Cardiac muscle cell (in vitro differentiated cells and primary cell): ENCODE measurements at places on chromosomes 3 and 15. TPM values are rescaled to one million over a fixed set of nuclear protein-coding genes. Genes with fewer than 3 reads are reported as not detected.

DNA sequence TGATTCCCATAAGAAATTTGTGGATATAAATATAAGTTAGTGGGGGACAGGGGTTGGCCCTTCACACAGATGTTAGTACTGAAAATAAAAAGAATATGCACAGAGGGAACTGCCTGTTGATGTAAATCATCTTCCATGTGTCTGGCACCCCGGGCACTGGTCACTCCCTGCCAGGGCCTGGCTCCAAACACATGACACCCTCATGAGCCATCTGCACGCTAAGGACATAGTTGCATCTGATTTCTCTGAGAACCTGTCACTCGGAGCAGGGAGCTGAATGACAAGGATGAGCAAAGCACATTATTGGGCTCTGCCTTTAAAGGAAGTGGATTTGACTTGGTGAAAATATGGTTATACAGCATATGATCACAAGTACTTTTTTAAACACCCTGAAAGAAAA is 66.2 kb upstream of the TSC22D2 start:
- no peak overlapping the region for H3K4me3 ChIP-seq
- H3K36me3 ChIP-seq = no peaks in the 10 kb centered on the region
- no peak for DNase-seq
- H3K27me3 ChIP-seq = no peaks in the 10 kb centered on the region

- H3K36me3 ChIP-seq = no peaks in the 10 kb centered on the region
- DNase-seq = no peak
- H3K27ac ChIP-seq = no peak overlapping the region
- H3K4me1 ChIP-seq = no peaks in the 10 kb centered on the region
- no peaks in the 10 kb centered on the region for H3K27me3 ChIP-seq
These were observed 2.3 kb upstream of the BCHE start for GRCh38 chr3:165839296-165840076.

GRCh38 chr3:66495668-66496045 is 5.2 kb downstream of the LRIG1 start:
- H3K27ac ChIP-seq = peak overlapping the region; percentile 76
- no peak for DNase-seq

DNA sequence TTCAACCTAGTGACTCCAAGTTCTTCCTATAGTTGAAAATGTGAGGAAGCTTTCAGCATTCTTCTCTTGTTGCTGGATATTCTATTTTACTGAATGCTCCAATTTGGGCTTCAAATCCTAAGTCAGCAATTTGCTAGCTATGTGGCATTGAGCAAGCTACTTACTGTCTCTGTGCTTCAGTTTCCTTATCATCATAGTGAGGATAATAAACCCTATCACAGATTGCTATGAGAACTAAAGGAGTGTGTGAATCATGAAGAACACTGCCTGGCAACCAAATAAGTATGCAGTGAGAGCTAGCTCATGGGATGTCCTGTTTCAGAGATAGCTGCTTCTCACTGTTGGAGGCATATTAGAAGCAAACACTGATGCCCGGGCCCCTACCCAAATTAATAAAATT is 163.8 kb upstream of the CDIN1 start:
- H3K4me1 ChIP-seq = peaks cover 9% of the 10 kb centered on the region
- no peaks in the 10 kb centered on the region for H3K36me3 ChIP-seq
- H3K4me3 ChIP-seq = no peak overlapping the region
- H3K27ac ChIP-seq = no peak overlapping the region
- H3K27me3 ChIP-seq = no peaks in the 10 kb centered on the region
- no peak for DNase-seq

DNA sequence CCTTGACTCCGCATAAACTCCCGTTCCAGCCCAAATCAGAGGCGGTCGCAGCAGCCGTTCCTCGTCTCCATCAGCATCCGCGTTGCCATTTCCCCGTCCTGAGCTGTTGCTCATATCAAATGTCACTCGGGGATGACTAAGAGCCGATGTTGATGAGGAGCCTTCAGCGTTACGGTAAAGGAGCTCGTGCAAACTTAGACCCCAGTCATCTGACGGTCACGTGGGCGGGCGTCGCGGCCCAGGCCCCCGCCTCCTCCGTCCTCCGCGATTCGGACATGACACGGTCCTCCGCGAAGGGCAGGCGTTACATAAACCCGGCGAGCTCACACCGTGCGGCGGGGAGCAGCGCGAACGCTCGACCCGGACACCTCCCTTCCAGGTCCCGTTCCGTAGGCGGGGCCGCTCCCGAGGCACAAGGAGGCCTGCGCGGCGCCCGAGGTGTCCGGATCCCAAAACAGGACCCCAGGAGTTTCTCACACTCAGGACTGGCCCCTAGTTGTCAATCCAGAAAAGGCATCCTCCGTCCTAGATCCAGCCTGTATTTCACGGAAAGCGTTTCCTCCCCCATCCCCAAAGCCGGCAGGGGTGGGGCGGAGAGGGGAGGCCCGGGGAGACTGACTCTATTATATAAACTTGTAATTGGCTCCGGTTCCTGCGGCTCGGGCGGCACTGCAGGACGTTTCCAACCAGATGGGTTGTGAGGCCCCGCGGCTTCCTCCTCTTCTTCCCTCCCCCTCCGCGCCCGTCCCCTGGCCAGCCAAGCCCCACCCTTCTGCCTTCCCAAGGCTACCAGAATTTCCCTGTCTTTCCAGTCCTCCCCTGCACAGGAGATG is 100.0 kb upstream of the IGF1R start:
- peak overlapping the region; percentile 50 for H3K4me3 ChIP-seq
- no peak overlapping the region for H3K27ac ChIP-seq
- H3K27me3 ChIP-seq = peaks cover 7% of the 10 kb centered on the region
- DNase-seq = peak; percentile 67
- H3K4me1 ChIP-seq = no peaks in the 10 kb centered on the region

DNA sequence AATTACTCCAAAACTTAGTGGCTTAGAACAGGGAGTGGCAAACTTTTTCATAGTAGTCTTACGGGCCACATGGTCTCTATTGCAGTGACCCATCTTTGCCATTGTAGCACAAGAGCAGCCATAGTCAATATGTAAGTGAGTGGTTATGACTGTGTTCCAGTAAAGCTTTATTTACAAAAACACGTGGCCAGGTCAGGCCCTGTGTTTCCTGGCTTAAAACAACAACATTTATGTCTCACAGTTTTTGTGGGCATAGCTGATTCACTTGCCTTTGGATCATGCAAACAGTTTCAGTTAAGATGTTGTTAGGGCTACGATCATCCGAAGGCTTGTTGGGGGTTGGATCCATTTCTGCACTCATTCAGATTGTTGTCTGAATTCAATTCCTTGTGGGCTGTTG is 103.8 kb downstream of the CHCHD6 start:
- H3K27ac ChIP-seq = no peak overlapping the region
- no peaks in the 10 kb centered on the region for H3K27me3 ChIP-seq
- no peak for DNase-seq
- H3K4me1 ChIP-seq = no peaks in the 10 kb centered on the region
- no peaks in the 10 kb centered on the region for H3K36me3 ChIP-seq

- H3K27me3 ChIP-seq = no peaks in the 10 kb centered on the region
- no peak for DNase-seq
- peak overlapping the region; percentile 67 for H3K27ac ChIP-seq
These were observed 15.6 kb downstream of the VPS8 start for GRCh38 chr3:184827572-184827971.

GRCh38 chr3:193894121-193894863 is 241.7 kb upstream of the HES1 start:
- H3K27ac ChIP-seq = no peak overlapping the region
- H3K27me3 ChIP-seq = no peaks in the 10 kb centered on the region

GRCh38 chr15:59437817-59438624 is at the start of gene FAM81A:
Gene FAM81A (plus strand): TSS chr15:59438186. CDS start chr15:59458627, 20,441 bp downstream.
- peak; percentile 94 for DNase-seq
- peak within 1 kb of the TSS; percentile 46 for H3K4me3 ChIP-seq
- H3K36me3 ChIP-seq = no peaks in the 10 kb centered on the region
- no peak within 1 kb of the TSS for H3K27ac ChIP-seq
- H3K4me1 ChIP-seq = peaks cover 8% of the 10 kb centered on the region

DNA sequence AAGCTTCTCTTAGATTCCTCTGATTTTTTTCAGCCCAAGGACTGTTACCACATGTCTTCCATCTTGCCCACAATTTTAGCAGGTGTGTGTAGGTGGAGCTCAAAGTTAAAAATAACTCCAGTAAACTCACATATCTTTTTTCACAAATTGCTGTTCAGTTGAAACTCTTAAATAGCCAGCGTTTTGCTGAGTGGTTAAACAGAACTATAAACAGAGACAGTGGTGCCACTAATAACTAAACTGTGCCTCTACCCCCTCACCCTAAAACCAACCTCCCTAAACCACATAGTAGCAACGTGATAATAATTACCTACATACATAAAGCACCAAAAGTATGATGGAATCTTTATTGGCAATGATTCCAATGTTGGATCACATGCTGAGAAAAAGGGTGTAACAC is 525.1 kb downstream of the PDCD6IP start:
- H3K4me1 ChIP-seq = no peaks in the 10 kb centered on the region
- no peak overlapping the region for H3K4me3 ChIP-seq
- DNase-seq = no peak
- no peaks in the 10 kb centered on the region for H3K27me3 ChIP-seq
- no peak overlapping the region for H3K27ac ChIP-seq

DNA sequence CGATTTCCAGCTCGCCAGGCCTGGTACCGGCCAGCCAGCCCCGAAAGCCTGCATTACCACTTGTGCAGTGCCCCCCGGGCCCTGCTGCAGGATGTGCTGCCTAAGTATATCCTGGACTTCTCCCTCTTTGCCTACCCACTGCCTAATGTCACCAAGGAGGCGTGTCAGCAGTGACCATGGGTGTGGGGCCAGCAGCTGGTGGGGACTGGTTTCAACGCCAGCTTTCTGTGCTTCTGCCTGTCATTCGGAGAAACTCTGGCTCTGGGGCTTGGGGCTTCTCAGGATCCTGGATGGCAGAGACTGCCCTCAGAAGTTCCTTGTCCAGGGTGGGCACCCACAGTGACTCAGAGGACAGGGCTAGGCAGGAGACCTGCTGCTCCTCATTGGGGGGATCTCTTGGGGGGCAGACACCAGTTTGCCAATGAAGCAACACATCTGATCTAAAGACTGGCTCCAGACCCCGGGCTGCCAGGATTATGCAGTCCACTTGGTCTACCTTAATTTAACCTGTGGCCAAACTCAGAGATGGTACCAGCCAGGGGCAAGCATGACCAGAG is 1.5 kb downstream of the CHST14 start:
- H3K4me1 ChIP-seq = peaks cover 5% of the 10 kb centered on the region
- peak; percentile 6 for DNase-seq
- H3K4me3 ChIP-seq = no peak overlapping the region
- H3K27me3 ChIP-seq = no peaks in the 10 kb centered on the region
- no peak overlapping the region for H3K27ac ChIP-seq

DNA sequence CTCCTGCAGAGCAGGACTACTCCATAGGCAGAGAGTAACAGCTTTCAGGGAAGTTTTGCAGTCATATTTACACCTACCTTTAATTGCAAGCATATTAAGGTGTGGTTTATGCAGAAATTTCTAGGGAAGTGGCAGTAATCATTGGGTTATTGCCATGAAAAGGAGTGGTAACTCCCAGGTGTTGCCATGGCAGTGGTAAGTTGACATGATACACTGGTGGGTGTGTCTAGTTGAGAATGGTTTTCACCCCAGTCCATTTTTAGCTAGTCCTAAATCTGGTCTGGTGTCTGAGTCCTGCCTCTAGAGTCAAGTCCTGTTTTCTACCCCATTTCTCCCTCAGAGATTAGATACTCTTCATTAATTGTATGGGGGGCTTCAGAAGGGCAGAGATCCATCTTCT is 128.4 kb upstream of the GMNC start:
- H3K36me3 ChIP-seq = no peaks in the 10 kb centered on the region
- no peak overlapping the region for H3K27ac ChIP-seq
- H3K4me3 ChIP-seq = no peak overlapping the region
- no peak for DNase-seq

- H3K27ac ChIP-seq = no peak overlapping the region
- H3K27me3 ChIP-seq = no peaks in the 10 kb centered on the region
- no peaks in the 10 kb centered on the region for H3K4me1 ChIP-seq
These were observed 12.2 kb upstream of the PIK3R4 start for GRCh38 chr3:130758624-130759369.

DNA sequence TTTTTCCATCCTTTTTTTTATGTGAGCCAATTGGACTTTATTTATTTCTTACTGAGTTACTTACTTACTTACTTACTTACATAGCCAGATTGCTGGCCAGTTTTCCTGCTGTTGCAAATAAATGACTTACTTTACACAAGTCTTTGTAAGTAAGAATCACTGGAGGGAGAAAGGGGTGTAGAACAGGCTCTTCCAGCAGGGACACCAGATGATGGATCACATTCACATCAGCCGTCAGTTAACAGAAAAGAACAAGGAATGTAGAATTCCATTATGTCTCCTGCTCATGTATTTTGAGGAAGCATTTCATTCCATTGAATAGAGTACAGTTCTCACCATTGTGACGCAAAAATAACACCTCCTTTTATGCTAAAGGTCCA is 188.6 kb downstream of the FNDC3B start:
- peaks cover 5% of the 10 kb centered on the region for H3K36me3 ChIP-seq
- no peak overlapping the region for H3K27ac ChIP-seq
- no peaks in the 10 kb centered on the region for H3K27me3 ChIP-seq
- H3K4me3 ChIP-seq = no peak overlapping the region
- no peak for DNase-seq

DNA sequence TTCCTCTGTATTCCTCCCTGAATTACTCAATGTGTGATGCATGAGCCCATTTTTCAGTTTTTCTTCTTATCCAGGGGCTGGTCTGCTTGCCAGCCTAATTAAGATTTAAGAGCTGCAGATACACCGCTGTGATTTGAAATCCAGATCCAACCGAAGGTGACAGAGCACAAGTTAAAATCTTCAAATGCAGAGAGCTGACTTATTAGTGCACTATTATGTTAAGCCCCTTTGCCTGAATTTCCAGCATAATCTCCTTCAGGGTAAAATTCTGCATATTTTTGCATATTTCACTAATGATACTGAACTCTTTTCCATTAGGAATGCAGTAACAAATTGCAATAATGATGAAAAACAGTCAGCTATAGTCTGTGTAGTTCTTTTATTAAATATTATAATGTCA is 583.6 kb downstream of the ROBO2 start:
- H3K4me3 ChIP-seq = no peak overlapping the region
- DNase-seq = no peak
- H3K36me3 ChIP-seq = no peaks in the 10 kb centered on the region
- H3K4me1 ChIP-seq = no peaks in the 10 kb centered on the region
- no peaks in the 10 kb centered on the region for H3K27me3 ChIP-seq

Gene GOLGA6L7
- not detected in 2 replicates for total RNA-seq

Gene LTK
- total RNA-seq = 2.6 and 3.7 TPM in 2 replicates

Gene CCDC54
- not detected in 2 replicates for total RNA-seq

Gene CHRNA7
- 4.2 and 7.7 TPM in 2 replicates for total RNA-seq

Gene ZNF80
- total RNA-seq = not detected in 2 replicates

Gene STRA6
- 32.5 and 49.6 TPM in 2 replicates for total RNA-seq
